ENCODE measurements at places on chromosomes 5 and 9. TPM values are rescaled to one million over a fixed set of nuclear protein-coding genes. Genes with fewer than 3 reads are reported as not detected.

Gene PCDHGB5
- total RNA-seq = 27.4 TPM

Gene BHMT2
- 1.1 TPM for total RNA-seq

Gene ANKRD34B
- total RNA-seq = not detected

Gene CMBL
- 5.7 TPM for total RNA-seq

Gene PCDHB8
- total RNA-seq = 0.29 TPM

Gene TMEM174
- total RNA-seq = not detected

Gene FBP1
- not detected for total RNA-seq

Gene STRBP
- 3.3 TPM for total RNA-seq

Gene EIF4E1B
- total RNA-seq = not detected

Gene RNF183
- not detected for total RNA-seq

Gene EQTN
- not detected for total RNA-seq

Gene AJM1
- 1.4 TPM for total RNA-seq

Gene DAPK1
- total RNA-seq = 51.6 TPM

Gene DBH
- total RNA-seq = not detected

Gene TAF11L13
- not detected for total RNA-seq

Gene OR2Y1
- total RNA-seq = not detected

Gene PPP3R2
- not detected for total RNA-seq

Gene RETREG1
- 0.66 TPM for total RNA-seq

Gene ADAMTS13
- total RNA-seq = 0.88 TPM

Gene ORM2
- not detected for total RNA-seq

All from placental pericyte (primary cell).